ENCODE measurements at places on chromosomes 7 and 10. TPM values are rescaled to one million over a fixed set of nuclear protein-coding genes. Genes with fewer than 3 reads are reported as not detected.

Gene NPSR1
- total RNA-seq = not detected

Gene CALU
- 131 TPM for total RNA-seq

Gene DIP2C
- total RNA-seq = 5.7 TPM

Gene FBXW4
- total RNA-seq = 22.6 TPM

Gene ZP3
- total RNA-seq = 20.0 TPM

Gene CUZD1
- total RNA-seq = 1.4 TPM

Gene ZNF33B
- 5.2 TPM for total RNA-seq

Gene CLCN1
- not detected for total RNA-seq

Gene GPR85
- not detected for total RNA-seq

Gene RASSF4
- 1.7 TPM for total RNA-seq

Gene A1CF
- 0.09 TPM for total RNA-seq

Gene BHLHA15
- total RNA-seq = 0.63 TPM

Gene COL28A1
- 0.33 TPM for total RNA-seq

Gene C10orf67
- 0.10 TPM for total RNA-seq

Gene PTPRN2
- 0.72 TPM for total RNA-seq

Gene MRLN
- not detected for total RNA-seq

Gene ABCB1
- total RNA-seq = not detected

Measured in A549 treated with CpdA at 1 μM for 4 hours (cell line).